ENCODE measurements at places on chromosomes 5 and 9. TPM values are rescaled to one million over a fixed set of nuclear protein-coding genes. Genes with fewer than 3 reads are reported as not detected.

RNF224 gene
- total RNA-seq = 0.07 TPM

SMC5 gene
- 24.3 TPM for total RNA-seq

OR1J2 gene
- not detected for total RNA-seq

SMU1 gene
- total RNA-seq = 42.3 TPM

DNAJC21 gene
- total RNA-seq = 53.2 TPM

SPINK1 gene
- not detected for total RNA-seq

UBE2QL1 gene
- not detected for total RNA-seq

CEP120 gene
- total RNA-seq = 16.9 TPM

Measured in pulmonary artery endothelial cell (primary cell).